M059J (cell line): ENCODE measurements at places on chromosomes 6 and 20. TPM values are rescaled to one million over a fixed set of nuclear protein-coding genes. Genes with fewer than 3 reads are reported as not detected.

The SFT2D1 gene
- 73.6 and 79.6 TPM in 2 replicates for total RNA-seq

The TMC2 gene
- not detected in 2 replicates for total RNA-seq

DNA sequence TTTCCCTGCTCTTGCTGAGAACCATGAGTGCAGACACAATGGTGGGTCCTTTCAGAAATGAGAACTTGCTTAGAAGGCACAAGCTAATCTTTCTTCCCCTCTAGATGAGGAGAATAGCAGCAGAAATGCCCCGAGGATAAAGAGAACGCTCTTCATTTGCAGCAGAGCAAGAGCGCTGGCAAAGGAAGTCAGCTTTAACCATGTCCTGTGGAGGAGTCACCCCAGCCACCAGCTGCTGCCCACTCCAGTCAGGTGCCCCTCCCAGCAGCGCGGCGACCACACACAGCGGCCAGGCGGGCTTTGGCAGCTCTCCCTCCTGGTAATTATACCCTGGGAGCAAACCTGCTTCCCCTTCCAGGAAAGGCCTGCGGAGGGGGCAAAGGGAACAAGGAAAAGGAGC, 42.4 kb upstream of the EMILIN3 start:
- DNase-seq, result peak; percentile 16

- DNase-seq, result no peak
Observed at GRCh38 chr6:134146268-134147033, 94.0 kb upstream of the SLC2A12 start.

- DNase-seq, result no peak
Observed at GRCh38 chr20:38703526-38703925, 20.8 kb upstream of the SLC32A1 start.

GRCh38 chr6:24480705-24481104, 8.7 kb downstream of the GPLD1 start:
- DNase-seq, result no peak

DNA sequence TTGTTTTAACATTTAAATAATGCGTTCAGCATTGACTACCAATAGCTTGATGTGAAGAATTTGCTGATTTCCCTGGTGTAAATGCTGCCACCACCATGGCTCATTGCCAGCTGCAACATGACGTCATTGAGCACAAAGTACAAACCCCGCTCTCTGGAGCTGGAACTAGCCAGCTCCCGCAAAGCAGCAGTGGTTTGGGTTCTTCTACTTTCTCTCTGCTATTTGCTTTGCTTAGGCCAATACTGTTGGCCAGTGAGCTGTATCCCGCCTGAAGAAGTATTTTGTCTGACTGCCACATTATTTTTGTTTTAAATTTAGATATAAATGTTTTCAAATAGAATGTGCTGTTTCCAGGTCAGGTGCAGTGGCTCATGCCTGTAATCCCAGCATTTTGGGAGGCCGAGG, 47.4 kb upstream of the KIF13A start:
- DNase-seq, result no peak

GRCh38 chr6:83872386-83873118, 13.1 kb downstream of the CYB5R4 start:
- peak; percentile 26 for DNase-seq

The LRRC73 gene
- total RNA-seq, result 0.05 and 0.32 TPM in 2 replicates

The SIRPD gene
- total RNA-seq, result not detected in 2 replicates

- no peak for DNase-seq
Observed at GRCh38 chr20:58111310-58112016, 117.0 kb downstream of the ANKRD60 start.

DNA sequence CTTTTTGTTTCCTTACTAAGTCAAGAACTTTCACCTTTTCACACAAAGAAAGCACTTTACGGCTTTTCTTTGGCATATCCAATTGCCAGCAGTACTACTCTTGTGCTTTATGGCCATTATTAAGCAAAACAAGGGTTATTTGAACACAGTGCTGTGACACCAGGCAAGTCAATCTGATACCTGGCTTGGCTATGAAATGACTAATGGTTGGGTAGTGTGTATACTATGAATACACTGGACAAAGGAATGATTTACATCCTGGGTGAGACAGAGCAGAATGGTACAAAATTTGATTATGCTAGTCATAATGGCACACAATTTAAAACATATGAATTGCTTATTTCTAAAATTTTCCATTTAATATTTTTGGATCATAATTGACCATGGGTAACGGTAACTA, 22.1 kb upstream of the ADGRF1 start:
- DNase-seq, result no peak

GRCh38 chr6:110055387-110055735, 77.2 kb downstream of the GPR6 start:
- DNase-seq, result no peak

GRCh38 chr6:107735906-107736635, 88.0 kb downstream of the SCML4 start:
- DNase-seq, result no peak

- DNase-seq, result no peak
Observed at GRCh38 chr6:107679457-107679856, 144.7 kb downstream of the SCML4 start.

DNA sequence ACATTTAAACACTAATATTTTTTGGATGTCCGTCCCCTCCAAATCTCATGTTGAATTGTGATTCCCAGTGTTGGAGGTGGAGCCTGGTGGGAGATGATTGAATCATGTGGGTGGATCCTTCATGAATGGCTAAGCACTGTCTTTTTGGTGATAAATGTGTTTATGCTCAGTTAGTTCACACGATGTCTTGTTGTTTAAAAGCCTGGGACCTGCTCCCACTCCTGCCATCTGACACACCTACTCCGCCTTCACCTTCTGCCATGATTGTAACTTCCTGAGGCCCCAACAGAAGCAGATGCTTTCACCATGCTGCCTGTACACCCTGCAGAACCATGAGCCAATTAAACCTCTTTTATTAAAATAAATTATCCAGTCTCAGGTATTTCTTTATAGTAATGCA, 114.7 kb downstream of the TNFAIP3 start:
- no peak for DNase-seq

DNA sequence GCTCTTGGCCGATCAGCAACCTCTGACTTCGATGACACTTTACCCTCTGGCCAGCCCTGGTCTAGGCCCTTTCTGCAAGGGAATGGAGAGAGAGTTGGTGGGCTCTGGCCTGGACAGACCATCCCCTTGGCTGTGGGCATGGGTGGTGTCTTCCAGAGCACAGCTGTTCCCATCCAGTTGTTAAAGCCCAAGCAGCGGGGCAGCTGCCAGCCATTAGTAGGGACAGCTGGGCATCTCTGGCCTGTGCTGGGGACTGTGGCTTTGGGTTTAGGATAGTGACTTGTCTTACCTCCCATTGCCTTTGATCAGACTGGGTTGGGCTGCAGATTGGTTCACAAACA, 2.8 kb downstream of the CDC25B start:
- no peak for DNase-seq

DNA sequence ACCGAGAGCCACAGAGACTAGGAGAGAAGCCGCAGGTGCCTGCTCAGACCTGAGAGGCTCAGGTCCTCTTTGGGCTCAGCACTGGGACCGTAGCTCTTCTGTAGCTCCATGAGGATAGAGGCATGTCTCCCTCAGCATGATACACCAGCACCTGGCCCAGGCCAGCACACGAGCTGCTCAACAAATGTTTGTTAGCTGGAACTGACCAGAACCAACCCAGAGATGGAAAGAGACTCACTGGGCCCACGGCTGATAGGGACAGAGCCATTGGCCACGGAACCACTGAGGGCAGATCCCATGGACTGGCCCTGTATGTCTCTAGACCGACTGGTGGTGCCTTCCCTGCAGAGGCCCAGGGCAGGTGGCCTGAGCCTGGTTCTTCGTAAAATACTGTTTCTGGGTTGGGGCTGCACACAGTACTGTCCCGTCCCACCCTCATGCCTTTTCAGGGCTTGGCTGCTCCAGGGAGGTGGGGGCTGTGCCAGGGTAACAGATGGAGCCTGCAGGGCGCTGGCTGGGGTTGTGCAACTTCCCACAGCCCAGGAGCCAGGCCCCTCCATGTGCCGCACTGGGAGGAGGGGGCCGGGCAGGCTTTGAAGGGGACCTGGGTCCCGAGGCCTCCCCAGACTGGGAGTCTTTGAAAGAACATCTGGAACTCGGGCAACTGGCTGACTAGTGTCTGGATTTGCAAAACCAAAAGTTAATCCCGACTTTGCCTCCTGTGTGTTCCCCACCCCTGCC, 5.2 kb downstream of the C20orf204 start:
- DNase-seq, result no peak

- DNase-seq, result peak; percentile 43
Observed at GRCh38 chr6:136035378-136036070, 184.0 kb downstream of the PDE7B start.

- peak; percentile 60 for DNase-seq
Observed at GRCh38 chr6:106513808-106514582, 115.3 kb downstream of the RTN4IP1 start.

The SMLR1 gene
- total RNA-seq, result not detected in 2 replicates

DNA sequence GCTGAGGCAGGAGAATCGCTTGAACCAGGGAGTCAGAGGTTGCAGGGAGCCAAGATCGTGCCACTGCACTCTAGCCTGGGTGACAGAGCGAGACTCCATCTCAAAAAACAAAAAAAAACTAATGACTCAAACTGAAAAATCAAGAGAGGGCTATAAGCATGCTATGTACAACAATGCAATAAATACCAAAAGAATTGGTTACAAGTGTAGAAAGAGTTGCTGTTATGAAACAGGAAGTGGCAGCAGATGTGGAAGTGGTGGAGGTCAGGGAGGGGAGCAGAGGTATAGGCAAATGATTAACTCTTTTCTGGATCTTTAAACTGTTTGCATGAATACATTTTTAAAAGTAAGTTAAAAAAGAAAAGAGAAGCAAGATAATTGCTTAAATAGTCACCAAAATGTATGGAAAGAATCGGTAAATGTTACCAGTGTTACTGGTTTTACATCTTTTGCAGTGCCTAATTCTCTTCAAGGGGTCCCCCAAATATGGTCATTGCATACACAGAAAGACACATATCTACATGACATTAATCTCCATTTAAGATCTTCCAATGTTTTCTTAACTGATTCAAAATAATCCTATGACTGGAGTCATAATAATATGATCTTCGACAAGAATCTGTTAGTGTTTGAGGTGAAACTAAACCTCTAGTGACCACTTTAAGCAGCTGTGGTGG, 15.0 kb downstream of the CALHM6 start:
- no peak for DNase-seq

- peak; percentile 100 for DNase-seq
Observed at GRCh38 chr20:43752561-43753301, 25.9 kb upstream of the GTSF1L start.

- peak; percentile 76 for DNase-seq
Observed at GRCh38 chr20:58086763-58087561, 141.5 kb downstream of the ANKRD60 start.

The CYP39A1 gene
- total RNA-seq, result 4.5 and 6.2 TPM in 2 replicates

- no peak for DNase-seq
Observed at GRCh38 chr20:38191654-38192053, 26.6 kb upstream of the TGM2 start.

DNA sequence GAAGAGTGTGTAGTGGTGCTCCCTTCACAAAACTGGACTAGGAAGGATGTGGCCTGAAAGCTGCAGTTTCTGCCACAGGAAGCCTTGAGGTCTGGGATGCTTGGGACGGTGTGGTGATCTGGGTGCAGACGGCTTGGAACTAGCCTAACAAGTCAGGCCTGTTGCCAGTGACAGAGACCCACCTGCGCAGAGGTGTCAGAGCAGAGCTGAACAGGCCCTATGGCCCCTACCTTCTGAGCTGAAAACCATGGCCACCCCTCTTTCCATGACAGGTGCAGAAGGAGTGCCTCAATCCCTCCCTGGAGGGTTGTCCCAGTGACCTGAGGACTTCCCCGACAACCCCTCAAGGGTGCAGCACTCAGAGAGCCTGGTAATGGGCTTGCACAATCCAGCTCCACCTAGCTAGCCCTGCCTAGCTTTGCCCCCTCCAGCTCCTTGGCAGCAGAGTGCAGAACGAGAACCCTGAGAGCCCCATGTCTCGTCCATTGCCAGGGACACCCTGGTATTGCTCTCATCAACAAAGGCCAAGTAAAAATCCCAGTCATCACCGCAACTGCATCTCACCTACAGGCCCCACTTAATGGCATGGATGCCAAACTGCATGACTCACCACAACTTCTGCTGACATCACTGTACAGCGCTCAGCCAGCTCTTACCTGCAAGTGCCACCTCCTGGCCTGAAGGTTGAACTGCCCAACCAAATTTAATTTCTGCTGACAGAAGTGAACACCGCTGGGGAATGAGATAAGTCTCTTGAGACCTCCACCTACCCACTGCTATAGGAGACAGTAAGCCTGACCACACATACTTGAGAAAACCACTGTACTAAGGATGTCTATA, 563.1 kb downstream of the TFAP2A start:
- peak; percentile 77 for DNase-seq

DNA sequence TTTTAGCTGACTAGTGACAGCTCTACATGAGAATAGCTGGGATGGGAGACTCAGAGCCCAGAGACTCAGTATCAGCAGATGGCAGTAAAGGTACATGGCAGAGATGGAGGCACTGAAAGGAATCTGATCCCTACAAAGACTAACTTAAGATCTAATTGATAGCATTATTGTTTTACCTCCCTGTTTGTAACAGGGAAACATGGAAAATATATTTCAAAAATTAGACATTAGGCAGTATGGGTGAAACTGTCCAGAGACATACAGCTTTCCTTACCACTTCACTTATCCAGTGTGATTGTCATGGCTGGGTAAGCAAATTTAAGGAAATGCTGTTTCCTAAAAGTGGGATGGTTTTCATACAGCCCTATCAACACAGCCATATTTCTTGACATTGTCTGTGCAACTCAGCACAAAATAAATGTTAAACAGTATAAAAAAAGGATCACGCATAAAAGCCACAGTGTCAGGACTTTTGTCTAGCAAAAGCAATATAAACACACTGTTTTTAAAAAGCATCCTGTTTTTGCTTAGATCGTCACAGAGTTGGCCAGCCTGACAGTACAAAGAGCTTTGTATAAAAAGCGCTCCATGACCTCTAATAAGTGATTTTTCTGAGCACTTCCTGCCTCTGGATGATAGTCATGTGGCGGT, 376.9 kb downstream of the PHF3 start:
- peak; percentile 73 for DNase-seq

DNA sequence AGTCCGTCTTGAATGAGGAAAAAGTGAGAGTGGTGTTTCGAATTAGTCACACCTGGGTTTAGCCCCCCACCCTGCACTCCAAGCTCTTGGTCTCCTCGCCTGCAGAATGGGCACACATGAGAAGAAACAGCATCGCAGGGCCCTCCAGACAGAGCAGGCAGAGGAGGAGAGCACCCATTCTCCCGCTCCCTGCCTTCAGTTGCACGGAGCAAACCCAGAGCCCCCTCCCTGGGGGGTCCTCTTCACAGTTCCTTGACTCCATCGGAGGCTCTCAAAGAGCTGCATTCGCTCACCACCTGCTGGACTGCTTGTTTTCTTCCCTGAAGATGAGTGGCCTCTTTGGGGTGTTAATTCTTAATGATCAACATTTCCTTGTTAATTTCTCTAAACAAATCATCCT, 5.1 kb downstream of the CST7 start:
- DNase-seq, result no peak

The CGA gene
- 22.8 and 26.6 TPM in 2 replicates for total RNA-seq

The SYNJ2 gene
- 40.3 and 50.4 TPM in 2 replicates for total RNA-seq
